ENCODE measurements at places on chromosomes 6 and 20.

DNA sequence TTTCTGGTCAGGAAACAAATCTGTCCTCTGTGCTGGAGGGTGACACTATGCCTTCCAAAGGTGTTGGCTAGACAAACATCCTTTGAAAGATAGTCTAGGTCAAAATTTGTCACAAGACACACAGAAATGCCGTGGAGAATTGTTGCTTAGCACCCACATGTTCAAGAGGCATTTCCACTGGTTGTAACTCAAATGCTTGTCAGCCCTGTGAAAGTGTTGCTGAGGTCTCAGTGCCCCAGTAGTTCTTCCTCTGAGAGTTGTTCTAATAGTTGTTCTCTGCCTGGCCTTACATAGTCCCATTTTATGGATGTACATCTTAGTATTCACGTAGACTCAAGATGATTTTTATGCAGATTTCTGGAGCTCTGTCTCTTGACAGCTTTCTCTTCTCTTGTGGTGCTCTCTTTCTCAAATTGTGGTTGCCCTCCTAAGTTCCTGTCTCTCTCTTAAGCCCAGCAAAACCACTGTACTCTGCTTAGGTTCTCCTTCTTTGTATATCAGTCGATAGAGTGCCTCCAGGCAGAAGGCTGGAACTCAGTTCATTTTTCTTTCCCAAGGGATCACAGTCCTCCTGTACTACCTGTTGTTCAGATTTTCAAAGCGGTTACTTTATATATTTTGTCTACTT lies 39.5 kb upstream of the REV3L start:
- no peak for DNase-seq

DNA sequence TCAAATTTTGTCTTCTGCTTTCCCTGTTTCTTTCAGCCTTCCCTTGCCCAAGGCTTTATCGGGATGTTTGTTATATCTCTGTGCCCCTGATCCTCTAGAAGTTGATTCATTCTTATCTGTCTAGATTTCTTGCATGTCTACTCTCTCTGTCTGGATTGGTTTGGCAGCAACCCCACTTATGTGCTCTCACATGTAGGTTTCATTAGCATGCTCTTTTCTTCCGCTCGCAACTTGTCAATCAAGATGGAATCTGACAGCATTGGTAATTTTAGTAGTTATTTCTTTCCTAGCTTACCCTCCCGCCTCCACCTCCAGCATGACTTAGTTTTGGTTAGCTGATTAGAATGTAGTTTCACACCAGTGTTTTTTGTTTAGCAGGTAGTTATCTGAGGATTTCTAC lies 39.3 kb downstream of the LRRC1 start:
- DNase-seq = no peak

DNA sequence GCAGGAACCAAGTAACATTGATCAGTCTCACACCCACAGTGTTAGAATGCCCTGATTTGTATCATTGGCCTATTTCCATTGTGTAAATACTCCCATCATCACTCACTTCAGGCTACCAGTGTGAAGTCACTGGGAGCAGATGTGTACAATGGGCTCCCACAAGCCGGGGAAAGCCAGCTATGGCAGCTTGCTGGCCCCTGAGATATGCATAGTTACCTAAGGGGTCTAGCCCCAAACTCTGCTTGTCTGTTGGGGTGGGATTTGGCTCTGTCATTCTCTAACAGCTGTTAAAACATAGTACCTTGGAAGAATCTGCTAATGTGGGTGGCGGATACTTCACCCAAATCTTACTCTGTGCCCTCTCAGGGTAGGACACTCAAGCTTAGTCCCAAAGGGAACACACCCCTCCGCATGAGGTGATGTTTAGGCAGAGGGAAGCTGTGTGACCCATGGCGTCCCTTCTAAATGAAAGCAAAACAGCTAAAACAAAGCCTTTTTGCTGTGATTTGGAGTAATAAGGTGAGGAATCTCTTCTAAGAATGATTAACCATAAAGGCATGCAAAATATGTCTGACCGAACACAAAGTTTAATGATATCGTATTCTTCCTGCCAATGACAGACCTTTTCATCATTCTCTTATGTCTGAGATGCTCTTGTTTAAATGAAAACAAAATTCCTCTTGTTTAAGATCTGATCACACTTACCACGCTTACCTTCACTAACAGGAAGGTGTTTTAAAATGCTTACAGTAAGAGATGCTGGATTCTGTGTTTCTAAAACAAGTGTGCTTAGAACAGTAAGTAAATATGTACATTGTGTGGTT lies 45.9 kb upstream of the PXDC1 start:
- no peak for DNase-seq

DNA sequence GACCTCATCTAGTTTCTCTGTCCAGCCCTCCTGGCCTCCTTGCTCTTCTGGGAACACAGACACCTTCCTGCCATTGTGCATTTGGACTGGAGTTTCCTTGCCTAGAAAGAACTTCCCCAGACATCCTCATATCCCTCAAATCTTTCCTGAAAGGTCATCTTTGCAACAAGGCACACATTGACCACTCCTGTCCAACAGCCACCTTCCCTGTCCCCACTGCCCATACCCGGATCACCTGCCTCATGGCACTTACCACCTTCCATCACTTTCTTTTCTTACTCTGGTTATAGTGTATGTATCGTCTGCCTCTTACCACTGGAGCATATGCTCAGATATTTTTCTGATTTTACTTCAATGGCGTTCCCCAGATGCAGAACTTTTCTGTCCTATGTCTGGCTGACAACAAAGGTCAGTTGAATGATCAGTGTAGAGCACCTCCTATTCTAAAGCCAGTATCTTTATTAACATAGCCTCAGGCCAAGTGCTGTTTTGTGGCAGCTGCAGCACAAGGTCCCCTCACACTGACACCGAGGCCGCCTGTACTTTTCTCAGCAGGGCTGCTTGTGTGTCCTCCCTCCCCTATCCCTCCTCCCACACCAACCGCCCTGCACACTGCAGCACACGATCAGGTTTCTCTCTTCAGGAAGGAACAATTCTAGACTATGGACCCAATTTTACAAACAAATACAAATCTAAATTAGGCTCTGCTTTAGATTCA lies 4.1 kb downstream of the HLA-C start:
- no peak for DNase-seq
